ENCODE measurements at places on chromosomes 5 and 9.

DNA sequence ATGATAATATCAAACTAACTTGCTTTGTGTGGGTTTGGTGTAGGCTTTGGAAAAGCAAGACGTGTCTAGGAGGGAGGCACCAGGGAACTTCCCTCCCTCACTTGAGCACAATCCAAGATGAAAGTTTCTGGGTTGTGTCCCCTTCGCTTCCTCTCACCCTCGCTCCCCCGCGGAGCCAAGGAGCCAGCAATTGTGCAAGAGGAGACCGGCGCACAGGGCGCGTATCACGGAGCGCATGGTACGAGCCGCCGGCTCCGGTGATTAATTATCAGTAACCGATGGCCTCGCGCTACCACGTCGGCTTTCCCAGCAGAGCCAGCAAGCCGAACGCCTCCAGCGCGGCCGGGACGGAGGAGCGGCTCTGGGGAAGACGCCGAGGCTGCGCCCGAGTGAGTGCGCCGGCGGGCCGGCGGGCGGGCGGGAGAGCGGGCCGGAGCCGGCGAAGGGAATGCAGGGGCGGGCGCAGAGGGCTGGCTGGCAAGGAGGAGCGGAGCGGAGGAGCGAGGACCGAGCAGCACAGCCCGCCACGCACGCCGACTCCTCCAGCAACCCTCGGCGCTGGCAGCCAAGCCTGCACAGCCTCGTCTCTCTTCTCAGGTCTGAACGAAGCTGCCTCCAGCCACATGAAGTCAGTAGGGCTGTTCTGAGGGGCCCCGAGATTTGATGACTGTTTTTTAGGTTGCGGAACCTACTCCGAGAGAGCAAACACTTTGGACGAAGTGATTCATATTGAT is 143.6 kb downstream of the BNC2 start:
- DNase-seq, result no peak

- DNase-seq, result no peak
These were observed 139.4 kb downstream of the ATG10 start for GRCh38 chr5:82111191-82111590.

- no peak for DNase-seq
These were observed 214.8 kb upstream of the PIK3R1 start for GRCh38 chr5:68000805-68001204.

DNA sequence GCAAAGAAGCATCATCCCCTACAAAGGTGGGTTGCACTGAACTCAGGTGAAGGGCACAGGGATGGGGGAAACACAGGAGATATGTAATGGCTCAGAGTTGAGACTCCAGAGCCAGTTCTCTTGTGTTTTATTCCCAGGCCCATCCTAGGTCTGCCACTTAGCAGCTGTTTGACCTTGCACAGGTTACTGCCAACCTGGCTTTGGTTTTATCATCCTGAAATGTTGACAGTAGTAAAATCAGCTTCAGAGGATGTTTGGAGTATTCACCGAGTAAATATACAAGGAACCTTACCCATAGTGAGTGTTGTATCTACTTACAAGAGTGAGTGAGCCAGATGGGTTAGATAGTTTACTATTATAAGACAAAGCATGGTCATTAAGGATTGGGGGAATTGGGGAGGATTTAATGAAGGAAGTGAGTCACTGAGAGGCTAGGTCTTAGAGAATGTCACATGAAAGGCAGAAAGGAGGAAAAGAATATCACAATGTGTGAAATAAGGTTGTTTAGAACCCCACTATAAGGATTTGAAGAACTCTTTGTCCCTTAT is 141.3 kb downstream of the MAN2A1 start:
- DNase-seq, result no peak

- no peak for DNase-seq
These were observed 483.7 kb downstream of the ENC1 start for GRCh38 chr5:74156728-74157383.

DNA sequence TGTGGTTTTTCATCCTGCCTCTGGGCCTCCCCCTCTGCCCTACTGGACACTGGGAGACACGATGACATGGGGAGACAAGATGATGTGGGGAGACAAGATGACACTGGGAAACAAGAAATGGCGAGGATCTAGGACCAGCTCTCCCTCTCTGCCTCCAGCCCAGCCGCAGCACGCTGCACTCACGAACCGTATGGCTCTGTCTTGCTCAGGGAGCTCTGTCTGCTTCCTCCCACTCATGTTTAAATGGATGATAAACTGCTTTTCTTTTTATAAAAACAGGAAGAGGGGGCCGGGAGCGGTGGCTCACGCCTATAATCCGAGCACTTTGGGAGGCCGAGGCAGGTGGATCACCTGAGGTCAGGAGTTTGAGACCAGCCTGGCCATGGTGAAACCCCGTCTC is 73.7 kb downstream of the SPATA31D1 start:
- DNase-seq, result no peak

DNA sequence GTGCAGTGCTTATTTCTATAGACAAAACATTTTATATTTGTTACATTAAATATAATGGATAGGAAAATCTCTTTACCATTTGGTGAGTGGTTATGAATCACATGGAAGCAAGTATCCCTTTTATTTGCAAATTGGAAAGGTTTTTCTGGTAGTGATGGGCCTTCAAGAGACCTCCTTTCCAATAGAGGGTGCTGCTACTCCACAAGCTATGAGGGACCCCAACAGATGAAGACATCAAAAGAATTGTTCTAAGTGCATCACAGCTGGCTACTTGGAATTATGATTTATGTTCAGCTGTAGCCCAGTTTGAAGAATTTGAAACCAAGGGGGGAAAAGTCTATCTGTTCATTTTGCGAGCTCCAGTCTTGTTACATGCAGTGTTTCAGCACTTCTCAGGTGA is 493.7 kb upstream of the SGCD start:
- DNase-seq, result no peak

GRCh38 chr5:75108931-75109596 is 56.7 kb upstream of the GCNT4 start:
- DNase-seq, result no peak

DNA sequence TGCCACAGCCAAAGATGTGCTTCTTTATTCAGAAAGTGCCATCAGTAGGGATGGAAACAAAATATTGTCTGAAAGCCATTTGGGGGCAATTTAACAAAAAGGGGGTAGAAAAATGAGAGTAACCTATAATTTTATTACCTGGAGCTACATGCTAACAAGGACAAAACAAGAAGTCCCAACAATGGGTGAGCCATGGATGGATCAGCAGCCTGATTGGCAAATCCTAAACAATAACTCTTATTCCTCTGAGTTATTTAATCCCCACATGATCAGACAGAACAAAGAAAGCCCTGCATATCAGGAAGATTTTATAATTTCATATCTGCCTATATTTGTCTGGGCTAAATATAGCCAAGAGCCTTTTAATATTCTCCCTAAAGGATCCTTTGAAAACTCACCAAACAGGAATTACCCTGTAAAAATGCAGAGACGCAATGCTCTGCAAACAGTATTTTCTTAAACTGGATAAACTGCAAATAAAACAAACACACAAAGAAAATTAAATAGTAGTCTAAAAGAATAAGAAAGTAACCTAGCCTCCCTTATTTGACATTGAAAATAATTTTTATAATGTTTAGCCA is 483.4 kb downstream of the ZNF608 start:
- no peak for DNase-seq

DNA sequence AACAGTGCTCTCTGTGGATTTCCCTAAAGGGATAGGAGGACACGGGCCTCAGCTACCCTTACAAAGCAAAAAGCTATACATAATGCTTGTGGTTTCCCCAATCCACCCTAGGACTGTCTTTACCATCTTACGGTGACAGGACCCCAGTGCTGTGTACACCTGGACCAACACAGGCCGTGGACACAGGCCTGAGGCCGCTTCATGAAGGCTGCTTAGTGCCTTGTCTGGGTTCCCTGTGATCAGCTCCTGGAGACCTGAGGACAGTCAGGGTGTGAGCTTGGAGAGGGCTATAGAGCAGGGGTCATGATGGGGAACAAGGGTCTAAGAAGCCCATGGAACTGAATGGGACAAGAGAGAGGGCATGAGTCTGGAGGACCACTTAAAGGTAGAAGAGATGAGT is 2.9 kb downstream of the FANCG start:
- no peak for DNase-seq

GRCh38 chr9:72721067-72721466 is 199.7 kb downstream of the TMC1 start:
- DNase-seq, result no peak

DNA sequence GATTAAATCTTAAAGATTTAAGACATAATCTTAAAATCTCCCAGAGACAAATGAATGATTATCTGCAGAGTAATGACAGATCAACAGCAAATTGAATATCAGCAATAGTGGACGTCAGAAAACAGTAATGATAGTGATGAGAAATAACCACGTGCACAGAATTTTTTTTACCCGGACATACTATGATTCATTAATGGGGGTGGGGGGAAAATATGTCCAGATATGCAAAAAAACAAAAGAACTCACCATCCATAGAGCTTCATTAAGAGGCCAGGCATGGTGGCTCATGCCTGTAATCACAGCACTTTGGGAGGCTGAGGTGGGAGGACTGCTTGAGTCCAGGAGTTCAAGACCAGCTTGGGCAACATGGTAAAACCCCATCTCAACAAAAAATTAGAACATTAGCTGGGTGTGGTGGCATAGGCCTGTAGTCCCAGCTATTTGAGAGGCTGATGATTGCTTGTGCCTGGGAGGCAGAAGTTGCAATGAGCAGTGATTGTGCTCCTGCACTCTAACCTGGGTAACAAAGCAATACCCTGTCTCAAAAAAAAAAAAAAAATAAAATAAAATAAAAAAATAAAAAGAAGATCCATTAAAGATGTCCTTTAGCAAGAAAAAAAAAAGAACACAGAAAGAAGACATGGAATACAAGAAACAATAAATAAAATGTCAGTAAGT is 30.9 kb upstream of the SHOC1 start:
- DNase-seq, result no peak

DNA sequence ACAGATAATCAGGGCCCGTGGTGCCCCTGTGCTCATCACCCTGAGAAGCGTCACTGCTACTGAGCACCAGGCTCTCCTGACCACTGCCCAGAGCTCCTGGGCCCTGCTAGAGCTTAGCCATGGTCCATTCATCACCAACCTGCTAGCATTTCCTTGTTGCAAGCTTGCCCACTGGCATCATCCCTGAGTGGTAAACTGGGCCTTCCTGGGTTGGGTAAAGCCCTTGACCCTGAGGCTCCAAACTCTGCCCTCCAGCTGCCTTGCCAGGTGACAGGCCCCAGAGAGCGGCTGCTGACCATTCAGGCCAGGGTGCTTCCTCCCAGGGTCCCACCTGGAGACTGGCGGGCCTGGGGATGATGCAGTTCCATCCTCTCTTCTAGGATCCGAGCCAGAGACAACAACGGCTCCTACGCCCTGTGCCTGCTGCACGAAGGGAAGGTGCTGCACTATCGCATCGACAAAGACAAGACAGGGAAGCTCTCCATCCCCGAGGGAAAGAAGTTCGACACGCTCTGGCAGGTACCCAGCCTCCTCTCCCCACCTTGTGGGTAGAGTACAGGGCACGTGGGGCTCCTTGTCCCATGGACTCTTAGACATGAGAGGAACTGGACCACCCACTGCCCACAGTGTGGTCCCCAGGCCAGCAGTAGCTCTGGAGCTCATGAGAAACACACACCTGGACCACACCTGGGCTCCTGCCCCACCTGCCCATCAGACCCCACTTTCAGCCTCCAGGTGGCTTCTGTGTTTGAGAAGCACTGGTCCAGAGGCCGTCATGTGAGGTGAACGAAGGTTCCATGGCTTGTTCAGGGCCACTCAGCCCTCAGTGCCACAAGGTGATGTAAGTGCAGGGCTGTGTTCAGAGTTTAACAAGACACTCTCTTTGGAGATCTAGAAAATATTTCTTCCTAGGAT is 60.5 kb downstream of the SYK start:
- no peak for DNase-seq

DNA sequence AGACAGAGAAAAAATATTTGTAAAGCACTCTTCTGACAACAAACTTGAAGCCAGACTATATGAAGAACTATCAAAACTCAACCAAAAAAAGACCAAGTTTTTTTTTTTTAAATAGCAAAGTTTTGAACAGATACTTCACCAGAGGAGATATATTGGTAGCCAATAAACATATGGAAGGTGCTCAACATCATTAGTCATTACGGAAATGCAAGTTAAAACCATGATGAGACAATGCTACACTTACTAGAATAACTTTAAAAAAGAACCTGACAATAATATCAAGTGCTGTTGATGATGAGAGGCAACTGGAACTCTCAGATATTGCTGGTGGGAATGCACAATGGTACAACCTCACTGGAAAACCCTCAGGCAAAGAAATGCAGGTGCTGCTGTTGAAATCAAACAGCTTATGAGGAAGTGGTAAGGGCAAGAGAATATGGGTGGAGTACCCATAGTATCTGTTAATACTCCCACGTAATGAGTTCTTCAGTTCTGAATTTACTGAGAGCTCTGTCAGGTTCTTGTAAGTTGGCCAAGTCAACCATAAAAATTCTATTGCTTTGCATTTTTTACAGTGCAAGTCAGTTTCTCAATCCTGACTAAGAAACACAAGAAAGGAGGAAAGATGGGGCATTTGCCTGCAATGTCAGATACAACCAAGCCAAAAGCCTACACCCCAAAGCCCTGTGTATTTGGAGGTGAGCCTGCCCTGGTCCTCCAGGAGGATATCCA is 87.3 kb upstream of the GNAQ start:
- DNase-seq, result no peak

DNA sequence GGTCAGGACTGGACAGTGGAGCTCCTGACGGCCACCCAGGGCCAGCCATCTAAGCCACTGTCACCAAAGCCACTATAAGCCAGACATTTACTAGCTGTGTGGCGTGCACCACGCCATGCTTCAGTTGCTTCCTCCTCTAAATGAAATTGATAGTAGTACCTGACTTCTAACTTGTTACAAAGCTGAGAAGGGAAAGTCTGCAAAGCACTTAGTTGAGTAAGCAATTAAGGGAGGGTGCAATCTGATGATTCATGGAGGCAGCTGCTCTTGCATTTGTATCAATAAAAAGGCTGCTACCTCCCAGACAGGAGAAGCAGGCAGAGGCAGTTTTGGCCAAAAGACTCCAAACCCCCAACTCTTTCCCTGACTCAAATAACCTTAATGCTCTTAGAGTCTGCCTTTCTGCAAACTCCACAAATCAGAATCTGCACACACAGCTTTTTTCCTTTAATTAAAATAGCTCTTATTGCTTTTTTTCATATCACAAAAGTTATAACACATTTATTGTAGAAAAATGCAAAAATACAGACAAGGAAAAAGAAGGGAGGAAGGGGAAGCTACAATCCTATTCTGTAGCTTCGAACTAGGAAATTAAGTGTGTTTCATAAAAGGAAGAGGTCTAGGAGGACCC is 19.3 kb upstream of the RAPGEF1 start:
- no peak for DNase-seq

- DNase-seq, result no peak
These were observed 8.7 kb downstream of the PCDH1 start for GRCh38 chr5:141869514-141869913.

- DNase-seq, result no peak
These were observed 17.1 kb upstream of the GOLM1 start for GRCh38 chr9:86116425-86116824.

- no peak for DNase-seq
These were observed 13.4 kb downstream of the OLFML2A start for GRCh38 chr9:124790301-124790700.
